Right renal cortex interstitium (tissue), 3 donors: ENCODE measurements at places on chromosomes 1 and 21.

GRCh38 chr1:65577278-65577677 is 156.8 kb downstream of the LEPR start:
- no peak for DNase-seq

DNA sequence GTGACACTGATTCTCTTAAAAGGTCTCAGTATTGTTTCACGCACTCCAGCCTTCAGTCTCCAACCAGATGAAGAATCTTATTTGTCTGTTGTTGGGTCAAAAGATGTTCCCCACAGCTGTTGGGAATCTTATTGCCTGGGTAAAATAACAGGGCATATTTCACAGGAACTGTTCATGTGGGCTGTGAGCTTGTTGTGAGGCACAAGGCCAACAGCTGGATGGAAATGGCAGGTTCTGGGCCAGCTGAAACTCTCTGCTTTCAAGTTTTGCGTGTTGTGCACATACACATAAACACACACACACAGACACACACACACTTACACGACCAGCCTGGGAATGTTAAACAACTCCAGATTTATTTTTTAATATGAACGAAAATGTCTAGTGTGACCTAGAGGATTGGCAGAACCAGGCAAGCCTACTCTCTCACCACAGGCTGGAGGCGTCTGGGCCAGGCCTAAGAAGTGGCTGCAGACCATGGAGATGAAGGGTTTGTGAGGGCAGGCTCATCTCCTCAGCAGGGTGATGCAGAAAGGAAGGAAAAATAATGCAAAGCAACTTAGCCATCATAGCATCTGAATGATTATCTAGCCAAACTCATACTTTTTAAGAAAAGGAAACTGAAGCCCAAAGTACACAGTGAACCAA is 357.0 kb downstream of the TTLL7 start:
- no peak for DNase-seq

- DNase-seq = no peak
Measured at GRCh38 chr1:7634546-7635240, 136.4 kb upstream of the VAMP3 start.

- no peak for DNase-seq
Measured at GRCh38 chr1:143720087-143721023, 251.4 kb downstream of the FAM72C start.

DNA sequence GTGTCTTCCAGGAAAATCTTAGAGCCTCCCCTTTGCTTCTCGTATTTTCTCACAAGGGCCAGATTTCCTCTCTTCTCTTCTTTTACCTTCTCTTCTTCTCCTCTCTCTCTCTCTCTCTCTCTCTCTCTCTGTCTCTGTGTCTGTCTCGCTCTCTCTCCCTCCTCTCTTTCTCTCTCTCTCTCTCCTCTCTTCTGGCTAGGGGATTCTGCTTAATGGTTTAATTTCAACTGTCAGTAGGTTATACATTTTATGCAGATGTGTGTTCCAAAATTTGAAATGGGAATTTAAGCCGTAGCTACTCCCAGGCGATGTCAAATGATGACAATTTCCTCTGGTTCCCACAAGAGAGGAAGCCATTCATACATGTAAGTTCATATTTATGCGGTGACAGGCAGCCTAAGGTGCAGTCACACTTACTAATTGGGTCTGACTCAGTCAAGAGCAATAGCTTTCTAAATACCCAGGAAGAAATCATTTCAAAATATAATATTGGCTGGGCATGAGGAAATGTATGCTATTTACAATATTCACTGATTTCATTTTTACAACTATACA is 1.4 kb downstream of the DSCAM start:
- no peak for DNase-seq

DNA sequence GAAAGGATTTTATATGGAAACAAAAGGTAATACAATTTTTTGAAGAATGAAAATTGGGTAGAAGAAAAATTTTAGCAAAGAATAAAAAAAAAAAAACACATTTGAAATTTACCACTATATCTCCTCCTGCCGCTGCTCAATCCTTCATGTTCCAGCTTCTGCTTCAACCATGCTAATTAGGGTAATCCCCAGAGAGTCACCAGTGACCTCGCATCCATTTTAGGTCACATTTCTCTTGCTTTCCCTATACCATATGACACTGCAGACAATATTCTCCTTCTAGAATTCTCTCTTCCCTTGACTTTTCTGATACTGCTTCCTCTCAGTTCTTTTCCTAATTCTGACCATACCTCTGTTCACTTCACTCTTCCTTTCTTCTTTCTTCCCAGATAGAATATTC is 237.1 kb downstream of the USH2A start:
- no peak for DNase-seq

DNA sequence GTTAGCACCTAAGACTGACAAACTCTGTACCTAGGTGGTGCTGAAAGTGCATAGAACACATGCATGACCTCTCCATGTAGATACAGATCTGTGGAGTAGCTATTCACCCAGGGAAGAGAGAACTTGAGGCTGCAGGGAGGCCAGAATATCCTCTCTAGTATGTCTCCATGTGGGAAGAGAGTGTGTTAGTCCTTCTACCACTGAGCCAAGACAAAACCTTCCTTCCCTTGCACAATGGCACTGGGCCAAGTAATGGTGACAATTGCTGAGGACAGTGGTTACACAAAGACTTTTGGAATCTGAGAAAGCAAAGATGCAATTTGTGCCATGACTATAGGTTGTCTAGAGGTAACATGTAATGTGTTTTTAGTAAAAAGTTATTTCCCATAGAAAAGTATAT is 52.3 kb downstream of the C1orf198 start:
- no peak for DNase-seq

- DNase-seq = peak; percentile 46
Measured at GRCh38 chr1:151251656-151252470, 2.7 kb upstream of the PSMD4 start.

GRCh38 chr1:204102739-204103430 is 30.0 kb downstream of the SOX13 start:
- DNase-seq = no peak

GRCh38 chr1:233700338-233700737 is 86.4 kb downstream of the KCNK1 start:
- DNase-seq = no peak

GRCh38 chr1:8107897-8108296 is 81.8 kb upstream of the ERRFI1 start:
- DNase-seq = no peak

GRCh38 chr1:111515291-111516004 is 12.0 kb upstream of the ADORA3 start:
- DNase-seq = no peak

DNA sequence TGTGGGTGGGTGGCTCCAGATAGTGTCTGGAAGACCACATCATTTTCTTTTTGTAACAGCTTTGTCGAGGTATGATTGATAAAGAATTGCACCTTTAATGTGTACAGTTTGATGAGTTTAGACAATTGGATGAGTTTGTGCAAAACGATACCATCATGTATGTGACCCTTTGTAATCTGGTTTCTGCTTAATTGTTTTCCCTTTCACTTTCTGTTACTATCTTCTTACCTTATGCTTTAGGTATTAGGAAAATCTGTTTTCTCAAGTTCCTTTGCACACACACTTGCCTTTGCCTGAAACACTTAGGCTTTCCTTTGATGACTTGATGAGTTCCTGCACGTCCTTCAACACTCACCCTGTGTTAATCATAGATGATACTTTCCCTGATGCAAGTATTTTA is 6.8 kb downstream of the OR10Z1 start:
- DNase-seq = no peak

DNA sequence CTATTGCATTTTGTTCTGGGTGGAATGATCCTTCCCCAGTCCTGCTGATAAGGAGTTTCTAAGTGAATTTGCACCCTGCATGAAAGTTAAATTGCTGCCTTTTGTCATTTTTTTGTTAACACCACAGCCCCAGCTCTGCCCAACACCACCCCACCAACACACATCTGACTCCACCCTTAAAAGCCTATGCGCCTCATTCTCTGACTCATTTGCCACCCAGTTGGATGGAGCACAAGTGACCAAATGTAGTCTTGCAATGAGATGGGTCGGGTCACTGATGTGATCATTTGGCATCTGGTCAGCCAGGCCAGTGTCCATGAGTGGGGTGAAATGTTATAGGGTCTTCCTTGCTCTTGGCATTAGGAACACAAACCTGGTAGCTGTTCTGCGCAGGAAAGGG is 256.8 kb downstream of the KAZN start:
- no peak for DNase-seq

DNA sequence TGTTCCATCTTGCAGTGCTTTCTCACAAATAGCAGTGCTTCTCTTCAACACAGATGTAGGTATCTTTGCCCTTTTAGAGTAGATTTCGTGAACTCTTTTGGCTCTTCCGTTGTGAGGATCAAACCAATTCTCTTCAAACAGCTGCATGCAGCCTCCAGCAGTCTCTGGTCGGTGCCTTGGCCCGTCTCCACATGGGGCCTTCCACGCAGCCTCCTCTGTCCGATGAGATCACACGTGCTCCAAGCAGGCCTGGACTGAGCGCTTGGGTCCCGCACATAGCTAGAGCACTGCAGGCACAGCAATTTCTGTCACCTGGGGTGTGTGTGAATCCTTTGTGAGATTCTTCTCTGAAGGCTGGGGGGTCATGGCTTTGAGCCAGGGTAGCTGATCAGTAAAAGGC is 82.8 kb upstream of the KCNE2 start:
- no peak for DNase-seq

- DNase-seq = no peak
Measured at GRCh38 chr1:42422737-42423136, 33.1 kb downstream of the ZMYND12 start.

DNA sequence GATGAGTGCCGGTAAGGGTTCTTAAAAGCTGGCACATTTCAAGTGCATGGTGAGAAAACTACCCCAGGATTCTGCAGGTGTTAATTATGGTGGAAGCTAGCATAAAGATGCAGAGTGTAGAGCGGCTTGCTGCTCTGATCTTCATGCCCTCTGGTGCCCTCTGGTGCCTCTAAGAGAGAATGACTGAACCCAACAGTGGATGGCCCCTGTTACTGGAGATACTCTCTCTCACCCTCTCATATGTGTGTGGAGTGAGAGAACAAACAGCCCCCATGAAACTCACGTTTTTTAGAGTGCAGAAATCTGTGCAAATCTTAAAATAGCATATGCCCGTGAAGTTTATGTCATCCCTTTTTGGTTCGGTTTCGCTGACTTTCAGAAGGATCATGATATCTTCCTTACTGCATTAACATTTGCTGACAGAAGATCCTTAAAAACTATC is 90.0 kb downstream of the GRIK1 start:
- DNase-seq = peak; percentile 41

GRCh38 chr21:31671931-31672330 is 12.4 kb downstream of the SOD1 start:
- DNase-seq = no peak

GRCh38 chr1:110616587-110616986 is 10.4 kb upstream of the KCNA2 start:
- no peak for DNase-seq

DNA sequence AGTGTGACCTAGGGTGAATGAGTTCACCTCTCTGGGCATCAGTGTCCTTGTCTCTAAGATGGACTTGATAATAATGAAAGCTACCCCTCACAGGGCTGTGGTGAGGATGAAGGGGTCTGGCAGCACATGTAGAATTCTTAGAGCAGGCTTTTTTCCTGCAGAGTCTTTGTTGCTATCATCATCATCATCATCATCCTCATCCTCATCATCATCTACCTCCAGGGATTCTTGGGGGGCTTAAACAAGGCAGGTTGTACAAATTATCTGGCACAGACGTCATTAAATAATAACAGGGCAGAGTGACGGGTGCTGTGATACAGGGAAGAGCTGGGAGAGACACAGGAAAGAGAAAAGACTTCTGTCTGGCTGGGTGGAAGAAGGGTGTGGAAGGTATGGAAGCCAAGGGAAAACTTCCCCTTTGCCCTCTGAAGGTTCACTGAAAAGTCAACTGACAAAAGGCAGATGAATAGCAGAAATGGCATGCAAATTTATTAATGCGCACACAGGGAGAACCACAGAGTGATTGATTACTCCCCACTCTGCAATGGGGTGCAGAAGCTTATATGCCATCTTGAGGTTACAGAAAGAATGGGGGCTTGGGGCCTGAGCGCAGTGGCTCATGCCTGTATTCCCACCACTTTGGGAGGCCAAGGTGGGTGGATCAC is 17.0 kb upstream of the SLC2A1 start:
- DNase-seq = no peak

- DNase-seq = no peak
Measured at GRCh38 chr1:182397653-182398393, 2.6 kb downstream of the TEDDM1 start.

DNA sequence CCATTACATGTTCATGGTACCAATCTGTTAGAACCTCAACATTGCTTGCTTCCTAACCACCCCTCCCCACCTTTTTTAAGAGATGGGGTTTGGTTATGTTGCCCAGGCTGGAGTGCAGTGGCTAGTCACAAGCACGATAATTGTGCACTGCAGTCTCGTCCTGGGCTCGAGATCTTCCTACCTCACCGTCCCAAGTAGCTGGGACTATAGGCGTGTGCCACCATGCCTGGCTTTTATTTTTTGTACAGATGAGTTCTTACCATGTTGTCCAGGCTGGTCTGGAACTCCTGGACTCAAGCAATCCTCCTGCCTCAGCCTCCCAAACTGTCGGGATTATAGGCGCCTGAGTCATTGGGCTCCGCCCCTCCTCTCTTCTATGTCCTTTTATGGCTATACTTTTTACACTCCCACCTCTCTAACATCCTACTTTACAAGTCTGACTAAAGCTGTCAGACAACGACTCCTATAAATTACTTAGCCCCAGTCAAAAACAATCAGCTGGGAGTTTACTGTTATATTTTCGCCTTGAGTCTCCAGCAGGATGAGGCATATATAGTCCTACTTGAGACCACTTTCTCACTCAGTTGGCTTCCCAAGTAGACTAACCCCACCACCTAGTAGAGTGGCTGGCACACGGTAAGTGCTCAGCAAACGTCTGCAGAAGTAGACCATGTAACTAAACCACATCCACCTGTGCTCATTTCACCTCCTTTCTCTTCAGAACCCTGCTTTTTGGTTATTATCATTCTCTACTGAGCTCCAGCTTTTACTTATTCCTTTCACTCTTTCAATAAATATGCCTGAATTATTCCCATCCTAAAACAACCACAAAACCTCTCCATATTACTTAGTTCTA is 13.8 kb downstream of the ENSA start:
- no peak for DNase-seq

- no peak for DNase-seq
Measured at GRCh38 chr21:25967181-25967900, 203.2 kb downstream of the APP start.

- no peak for DNase-seq
Measured at GRCh38 chr21:43917515-43918384, 52.7 kb downstream of the AGPAT3 start.

GRCh38 chr1:88350648-88351047 is 333.4 kb upstream of the PKN2 start:
- DNase-seq = no peak
